ENCODE measurements at places on chromosomes 4 and X.
A peak's percentile ranks its signal among the peaks of the same experiment; 100 is the strongest.

GRCh38 chr4:52861879-52862616 is at the start of gene RASL11B:
RASL11B (plus strand) TSS chr4:52862317; CDS start chr4:52862508, 191 bp downstream.
- peak; percentile 78 for DNase-seq

GRCh38 chrX:11427453-11428071 is 134.3 kb downstream of the AMELX start:
- DNase-seq = no peak

- no peak for DNase-seq
Observed at GRCh38 chr4:122279670-122280069, 99.1 kb upstream of the ADAD1 start.

DNA sequence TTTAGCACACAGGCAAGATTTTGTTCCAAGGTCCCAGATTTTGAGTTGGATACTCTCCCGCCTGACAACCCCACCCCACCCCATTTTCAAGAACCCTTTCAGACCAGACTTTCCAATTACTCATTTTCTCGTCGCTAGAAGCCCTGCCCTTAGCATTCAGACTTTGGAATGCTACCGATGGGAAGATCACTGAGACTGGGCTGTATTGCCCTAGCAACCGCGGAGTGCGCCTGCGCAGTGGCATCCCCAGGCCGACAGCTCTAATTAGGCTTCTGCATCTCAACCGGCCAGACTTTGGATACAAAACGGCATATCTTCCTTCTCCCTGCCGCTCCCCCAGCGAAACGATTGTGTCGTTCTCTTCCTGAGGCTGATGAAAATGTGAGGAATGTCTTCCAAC is 3.4 kb downstream of the MAGEE2 start:
- DNase-seq = no peak

DNA sequence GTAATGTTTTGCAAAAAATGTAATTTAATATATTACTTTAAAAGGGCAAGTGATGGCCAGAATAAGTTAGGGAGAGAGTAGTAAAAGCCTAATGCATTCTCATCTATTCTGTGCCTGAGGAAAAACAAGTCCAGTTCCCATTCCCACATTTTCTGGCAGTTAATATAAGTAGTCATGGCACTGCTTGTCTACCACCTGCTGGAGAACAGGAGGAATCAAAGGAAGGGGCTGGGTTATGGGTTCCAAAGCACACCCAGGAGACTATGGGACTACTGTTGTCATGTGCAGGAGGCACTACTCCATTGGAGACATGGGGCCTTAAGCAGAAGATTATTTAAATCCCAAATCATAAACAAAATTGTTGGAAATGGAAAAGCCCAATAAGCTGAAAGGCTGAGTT is 2618.6 kb downstream of the ARAP2 start:
- no peak for DNase-seq

DNA sequence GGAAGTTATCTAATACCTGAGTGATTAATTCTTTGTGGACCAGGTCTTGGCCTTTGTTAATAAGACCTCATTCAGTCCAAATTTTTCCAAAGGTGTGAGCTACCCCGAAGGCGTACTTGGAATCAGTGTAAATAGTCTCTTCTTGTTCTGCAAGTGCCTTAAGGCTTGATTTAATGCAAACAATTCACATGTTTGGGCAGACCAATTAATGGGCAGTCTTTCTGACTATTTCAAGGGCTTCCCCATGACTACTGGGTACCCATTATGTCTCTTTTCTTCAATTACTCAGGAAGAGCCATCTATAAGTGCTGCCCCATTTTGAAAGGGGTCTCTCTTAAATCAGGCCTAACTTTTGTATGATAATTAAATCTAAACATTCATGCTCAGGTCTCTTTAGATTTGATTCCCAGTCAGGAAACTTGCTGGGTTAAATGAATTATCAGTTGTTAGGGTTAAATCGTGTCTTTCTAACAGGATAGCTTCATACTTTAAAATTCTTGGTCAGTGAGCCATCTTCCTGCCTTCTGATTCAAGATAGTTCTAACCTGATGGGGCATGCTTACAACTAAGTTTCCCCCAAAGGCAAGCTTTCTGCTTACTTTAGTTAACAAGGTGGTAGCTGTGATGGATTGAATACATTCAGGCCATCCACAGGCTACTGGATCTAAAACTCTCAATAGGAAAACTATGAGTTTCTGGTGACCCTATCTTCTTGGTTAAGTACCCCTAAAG is 179.6 kb downstream of the CCNG2 start:
- no peak for DNase-seq

GRCh38 chr4:25123236-25123635 is 37.0 kb downstream of the SEPSECS start:
- no peak for DNase-seq

- no peak for DNase-seq
Observed at GRCh38 chrX:13377550-13377934, 57.7 kb upstream of the ATXN3L start.

DNA sequence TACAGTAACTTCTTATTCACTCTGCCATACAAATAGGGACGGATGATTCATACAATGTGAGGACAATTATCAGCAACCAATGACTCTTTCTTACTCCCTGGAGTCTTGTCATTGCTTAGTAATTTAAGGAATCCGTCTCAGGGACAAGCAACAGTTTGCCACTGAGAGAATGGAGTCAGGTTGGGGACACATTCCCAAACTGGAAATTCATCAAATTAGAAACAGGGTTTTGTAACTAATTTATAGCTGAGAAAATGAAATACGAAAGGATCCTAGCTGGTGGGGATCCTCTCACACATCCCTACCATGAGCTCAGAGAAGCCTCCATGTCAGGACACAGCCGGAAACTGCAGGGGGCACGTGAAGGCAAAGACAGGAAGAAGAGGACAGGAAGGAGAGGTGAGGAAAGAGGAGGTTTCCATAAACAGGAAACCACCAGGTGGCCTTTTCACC is 50.4 kb upstream of the KDR start:
- no peak for DNase-seq

- no peak for DNase-seq
Observed at GRCh38 chrX:68175562-68175961, 257.7 kb downstream of the OPHN1 start.

DNA sequence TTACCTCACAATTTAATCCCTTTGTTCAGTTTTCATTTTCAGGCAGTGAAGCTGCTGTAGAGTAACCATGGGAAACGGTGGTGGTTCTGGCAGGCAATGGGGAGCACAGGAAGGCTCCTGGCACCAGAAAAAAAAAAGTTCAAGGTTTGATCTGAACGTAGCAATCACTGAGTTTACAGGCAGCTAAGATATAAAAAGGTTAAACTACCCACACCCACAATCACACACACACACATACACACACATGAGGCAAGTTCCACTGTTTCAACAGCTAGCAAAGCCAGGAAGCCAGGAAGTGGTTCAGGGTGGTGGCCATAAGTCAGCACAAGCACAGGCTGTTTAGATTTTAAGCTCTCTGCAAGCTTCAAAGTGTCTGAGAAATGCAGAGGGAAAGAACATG is at the start of gene SULT1B1:
Gene SULT1B1, minus strand, starts transcription at position 166 of the 400 bp plus-strand sequence. CDS start 5,403 bp downstream, outside the sequence.
- DNase-seq = peak; percentile 32

DNA sequence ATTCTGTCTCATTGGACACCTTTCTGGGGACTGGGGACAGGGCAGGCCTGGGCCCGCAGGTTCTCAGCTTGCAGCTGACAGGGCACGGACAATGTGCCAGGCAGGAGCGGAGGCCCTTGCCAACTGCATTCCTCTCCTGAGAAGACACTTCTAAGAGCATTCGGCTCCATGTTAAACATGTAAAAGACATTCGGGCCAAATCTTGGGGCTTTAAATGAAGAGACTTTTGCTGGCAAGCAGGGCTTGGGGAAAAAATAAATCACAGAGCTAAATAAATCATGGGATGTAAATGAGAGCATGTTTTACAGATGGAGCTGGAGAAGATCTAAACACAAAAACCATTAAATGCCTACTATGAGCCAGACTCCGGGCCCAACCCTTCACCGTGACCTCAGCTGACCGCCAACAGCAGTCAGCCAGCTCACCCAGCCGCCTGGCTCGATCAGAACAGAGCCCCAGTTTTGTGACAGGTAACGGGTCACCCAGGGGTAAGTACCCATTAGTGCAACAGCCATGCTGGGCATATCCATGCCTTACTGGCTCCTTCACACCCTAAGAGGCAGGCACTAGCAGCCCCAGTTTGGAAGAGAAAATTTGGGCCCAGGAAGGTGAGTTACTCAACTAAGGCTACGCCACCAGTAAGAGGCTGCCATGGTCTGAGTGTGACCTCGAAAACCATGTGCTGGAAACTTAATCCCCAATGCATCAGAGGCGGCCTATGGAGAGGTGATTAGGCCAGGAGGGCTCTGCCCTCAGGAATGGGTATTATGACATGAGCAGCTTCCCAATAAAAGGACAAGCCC is 14.7 kb downstream of the WDR1 start:
- DNase-seq = no peak

GRCh38 chr4:165326831-165327210 is 648 bp upstream of the MSMO1 start:
- DNase-seq = peak; percentile 12

DNA sequence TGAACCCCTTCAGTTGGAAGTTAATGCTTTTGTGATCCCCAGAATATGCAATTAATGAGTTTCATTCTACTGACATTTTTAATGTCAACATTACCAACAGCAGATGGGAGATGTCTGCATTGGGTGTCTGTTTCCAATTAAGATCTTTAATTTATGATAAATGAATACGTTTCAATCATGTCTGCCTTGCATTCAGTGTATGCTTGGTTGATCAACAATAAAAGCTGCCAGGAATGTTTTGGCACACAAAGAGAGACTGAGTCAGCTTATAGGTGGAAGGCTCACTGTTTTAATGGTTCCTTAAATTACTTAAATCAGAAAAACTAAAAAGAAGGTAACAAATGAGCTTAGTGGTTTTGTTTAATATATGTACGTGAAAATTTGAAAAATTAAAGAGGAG is 359.9 kb upstream of the CNKSR2 start:
- DNase-seq = no peak

GRCh38 chr4:172270397-172270796 is 457.2 kb downstream of the GALNTL6 start:
- DNase-seq = no peak

DNA sequence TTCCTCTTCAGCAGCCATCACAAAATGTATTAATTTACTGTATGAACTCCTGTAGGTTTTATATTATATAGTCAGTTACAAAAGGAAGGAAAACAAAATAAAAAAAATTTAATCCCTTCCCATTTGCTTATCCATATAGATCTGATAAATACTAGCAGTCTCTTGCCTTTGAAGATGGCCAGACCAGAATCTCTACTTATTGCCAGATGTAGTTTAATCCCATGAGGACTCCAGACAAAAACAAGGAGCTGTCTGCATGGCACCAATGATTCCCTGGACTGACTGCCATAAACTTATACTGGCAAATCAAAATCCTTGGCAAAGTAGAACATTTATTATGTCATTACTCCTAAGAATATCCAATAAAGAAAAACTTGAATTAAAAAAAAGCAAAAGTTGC is 223.3 kb upstream of the MAB21L2 start:
- DNase-seq = no peak

DNA sequence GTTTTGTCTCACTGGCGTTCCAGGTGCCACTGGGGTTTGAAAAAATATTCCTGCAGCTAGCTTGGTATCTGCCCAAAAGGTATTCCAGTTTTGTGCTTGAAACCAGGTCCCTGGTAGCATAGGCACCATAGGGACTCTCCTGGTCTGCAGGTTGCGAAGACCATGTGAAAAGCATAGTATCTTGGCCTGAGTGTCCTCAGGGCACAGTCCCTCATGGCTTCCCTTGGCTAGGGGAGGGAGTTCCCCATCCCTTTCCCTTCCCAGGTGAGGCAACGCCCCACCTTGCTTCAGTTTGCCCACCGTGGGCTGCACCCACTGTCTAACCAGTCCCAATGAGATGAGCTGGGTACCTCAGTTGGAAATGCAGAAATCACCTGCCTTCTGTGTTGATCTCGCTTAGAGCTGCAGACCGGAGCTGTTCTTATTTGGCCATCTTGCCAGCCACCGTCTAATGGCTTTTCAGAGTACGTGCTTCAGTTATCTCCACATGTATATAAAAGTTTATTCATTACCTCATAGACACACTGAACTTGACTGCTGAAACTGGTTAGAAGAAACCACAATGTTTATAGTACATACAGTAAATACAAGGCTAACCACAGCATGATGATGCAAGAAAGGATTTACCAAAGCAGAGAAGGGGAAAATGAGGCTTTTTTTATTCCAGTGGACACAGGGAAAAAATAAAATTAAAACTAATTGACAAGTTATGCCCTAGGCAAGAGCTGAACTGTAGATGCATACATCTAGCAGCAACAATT is 10.6 kb downstream of the PBDC1 start:
- DNase-seq = no peak

DNA sequence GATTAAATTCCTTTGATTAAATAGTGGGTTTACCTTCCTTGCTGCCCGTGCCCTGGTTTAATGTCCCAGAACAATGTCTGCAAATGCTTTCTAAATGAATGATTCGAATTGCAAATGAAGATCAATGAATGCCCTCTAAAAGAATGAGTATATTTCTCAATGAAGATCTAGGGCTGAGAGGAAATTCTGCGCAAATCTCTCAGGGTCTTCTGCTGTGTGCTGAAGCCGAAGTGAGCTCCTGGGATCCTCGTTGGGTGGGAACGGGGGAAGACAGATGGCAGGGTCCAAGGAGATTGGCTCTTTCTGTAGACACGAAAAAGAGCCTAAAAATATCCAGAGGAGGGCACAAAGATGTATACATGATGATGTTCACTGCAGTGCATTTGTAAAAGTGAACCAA is 224.8 kb downstream of the STIM2 start:
- DNase-seq = no peak

- DNase-seq = no peak
Observed at GRCh38 chr4:80462621-80463091, 127.1 kb downstream of the CFAP299 start.

- DNase-seq = peak; percentile 36
Observed at GRCh38 chrX:45070116-45071007, 130.3 kb downstream of the DIPK2B start.

DNA sequence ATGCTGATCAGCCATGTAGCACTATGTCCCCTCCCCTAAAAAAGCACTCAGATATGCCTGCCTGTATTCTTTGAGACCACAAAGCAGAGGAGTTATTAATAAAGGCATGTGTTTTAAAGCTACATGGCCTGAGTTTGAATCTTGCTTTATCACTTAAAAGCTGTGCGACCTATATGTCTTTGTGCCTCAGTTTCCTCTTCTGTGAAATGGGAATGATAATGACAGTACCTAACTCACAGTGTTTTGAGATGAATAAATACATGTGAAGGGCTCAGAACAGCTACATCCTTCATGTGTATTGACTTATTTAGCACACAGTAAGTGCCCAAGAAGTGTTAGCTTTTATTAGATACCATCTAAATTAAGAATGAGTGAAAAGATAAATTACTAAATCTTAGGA is 180.0 kb downstream of the WDFY3 start:
- no peak for DNase-seq

DNA sequence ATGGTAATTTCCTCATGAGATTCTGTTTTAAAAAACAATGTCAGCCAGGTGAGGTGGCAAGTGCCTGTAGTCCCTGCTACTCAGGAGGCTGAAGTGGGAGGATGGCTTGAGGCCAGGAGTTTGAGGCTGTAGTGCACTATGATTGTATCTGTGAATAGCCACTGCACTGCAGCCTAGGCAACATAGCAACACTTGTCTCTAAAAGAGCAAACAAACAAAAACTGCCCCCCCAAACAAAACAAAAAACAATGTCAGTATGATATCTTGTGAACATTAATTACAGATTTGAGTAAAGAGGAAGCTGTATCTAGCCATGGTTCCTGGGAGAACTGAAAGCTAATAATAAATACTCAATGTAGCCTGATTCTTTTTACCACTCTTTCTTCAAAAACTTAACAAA is 6.8 kb upstream of the MSL3 start:
- no peak for DNase-seq

GRCh38 chrX:10856797-10857196 is 236.4 kb upstream of the MID1 start:
- no peak for DNase-seq
